ENCODE measurements at places on chromosomes 11 and 22.

GRCh38 chr11:12111549-12112520, 1.4 kb downstream of the MICAL2 start:
- DNase-seq = no peak

GRCh38 chr11:128451652-128452470, 135.5 kb downstream of the ETS1 start:
- no peak for DNase-seq

DNA sequence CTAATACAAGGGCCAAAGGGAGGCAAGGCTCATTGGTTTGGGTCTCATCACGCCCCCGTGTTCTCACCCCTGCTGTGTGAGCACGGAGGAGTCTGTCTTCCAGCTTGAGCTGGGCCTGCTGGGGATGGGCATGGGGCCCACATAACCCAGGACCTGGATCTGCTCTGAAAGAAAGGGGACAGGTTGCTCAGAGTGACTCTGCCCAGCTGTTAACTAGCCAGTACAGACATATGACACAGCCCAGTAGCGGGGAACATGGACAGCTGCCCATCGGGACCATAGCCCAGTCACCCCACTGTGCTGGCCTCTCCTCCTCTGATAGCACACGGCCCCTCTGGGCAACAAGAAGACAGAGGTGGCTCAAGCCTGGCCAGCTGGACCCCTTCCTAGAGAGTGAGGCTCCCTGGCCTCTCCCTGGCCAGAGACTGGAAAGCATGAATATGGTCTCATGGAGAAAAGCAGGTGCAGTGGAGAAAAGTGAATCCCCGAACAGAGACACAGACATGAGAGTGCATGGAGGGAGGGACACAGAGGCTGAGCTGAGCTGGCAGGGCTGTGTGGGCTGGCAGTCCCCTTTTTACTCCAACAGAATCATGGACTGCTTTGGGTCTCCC, 973.9 kb downstream of the BRD1 start:
- DNase-seq = no peak

DNA sequence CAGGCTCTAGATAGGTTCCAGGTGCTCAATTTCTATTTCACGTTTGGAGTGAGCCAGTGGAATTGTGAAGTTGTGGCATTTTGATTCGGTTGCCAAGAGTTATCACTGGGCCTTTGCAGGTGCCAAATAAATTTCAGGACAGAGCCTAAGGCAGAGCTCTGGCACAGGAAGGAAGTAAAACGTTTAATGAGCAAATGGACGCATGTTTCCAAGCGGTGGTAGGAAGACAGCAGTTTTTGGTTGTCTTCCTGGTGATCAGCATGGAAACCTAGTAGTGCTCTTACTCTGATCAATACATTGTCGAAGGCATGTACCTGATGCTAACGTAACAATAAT, 452 bp downstream of the BIRC3 start:
- no peak for DNase-seq

DNA sequence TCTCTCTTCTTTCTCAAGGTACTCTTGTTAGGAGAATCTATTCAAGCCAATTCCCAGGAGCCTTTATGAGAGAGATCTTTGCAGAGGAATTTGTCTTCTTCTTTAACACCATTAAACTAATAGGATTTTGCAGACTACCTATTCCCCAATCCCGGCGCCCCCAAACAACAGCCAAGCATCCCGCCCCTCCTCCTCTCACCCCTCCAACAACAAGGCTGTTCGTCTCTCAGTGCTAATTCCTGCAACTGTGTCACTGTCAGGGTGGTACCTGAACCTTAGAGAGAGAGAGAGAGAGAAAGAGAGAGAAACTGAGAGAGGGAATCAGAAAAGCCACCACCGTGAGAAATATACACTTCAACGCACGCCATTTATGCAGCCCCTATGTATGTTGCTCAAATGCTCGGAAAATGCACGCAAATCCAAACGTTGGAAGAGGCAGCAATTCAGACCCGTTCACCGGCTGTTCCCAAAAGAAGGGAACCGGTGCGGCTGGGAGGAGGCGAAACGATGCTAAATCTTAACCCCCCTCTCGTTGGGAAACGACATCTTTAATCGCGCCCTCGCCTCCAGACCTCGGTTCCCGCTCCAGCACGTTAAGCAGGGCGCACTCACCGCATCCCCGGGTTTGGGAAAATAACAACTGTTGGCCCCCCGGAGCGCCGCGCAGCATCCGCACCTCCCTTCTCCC, 961 bp downstream of the KCNA4 start:
- no peak for DNase-seq

DNA sequence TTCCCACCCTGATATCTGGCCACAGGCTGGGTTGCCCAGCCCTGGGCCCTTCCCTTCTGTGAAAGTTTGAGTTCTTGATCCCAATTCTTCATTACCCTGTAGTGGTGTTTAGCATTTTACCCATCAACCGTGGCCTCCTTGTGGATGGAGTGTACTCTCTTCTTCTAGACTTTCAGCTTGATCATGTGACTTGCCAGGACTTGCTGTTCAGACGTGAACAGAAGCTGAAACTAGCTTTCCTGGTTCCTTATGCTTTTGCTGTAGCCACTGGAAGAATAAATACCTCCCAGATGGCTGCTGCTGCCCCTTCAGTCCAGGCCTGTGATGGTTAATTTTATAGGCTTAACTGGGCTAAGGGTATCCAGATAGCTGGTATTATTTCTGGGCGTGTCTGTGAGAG, 32.7 kb upstream of the DAGLA start:
- no peak for DNase-seq

DNA sequence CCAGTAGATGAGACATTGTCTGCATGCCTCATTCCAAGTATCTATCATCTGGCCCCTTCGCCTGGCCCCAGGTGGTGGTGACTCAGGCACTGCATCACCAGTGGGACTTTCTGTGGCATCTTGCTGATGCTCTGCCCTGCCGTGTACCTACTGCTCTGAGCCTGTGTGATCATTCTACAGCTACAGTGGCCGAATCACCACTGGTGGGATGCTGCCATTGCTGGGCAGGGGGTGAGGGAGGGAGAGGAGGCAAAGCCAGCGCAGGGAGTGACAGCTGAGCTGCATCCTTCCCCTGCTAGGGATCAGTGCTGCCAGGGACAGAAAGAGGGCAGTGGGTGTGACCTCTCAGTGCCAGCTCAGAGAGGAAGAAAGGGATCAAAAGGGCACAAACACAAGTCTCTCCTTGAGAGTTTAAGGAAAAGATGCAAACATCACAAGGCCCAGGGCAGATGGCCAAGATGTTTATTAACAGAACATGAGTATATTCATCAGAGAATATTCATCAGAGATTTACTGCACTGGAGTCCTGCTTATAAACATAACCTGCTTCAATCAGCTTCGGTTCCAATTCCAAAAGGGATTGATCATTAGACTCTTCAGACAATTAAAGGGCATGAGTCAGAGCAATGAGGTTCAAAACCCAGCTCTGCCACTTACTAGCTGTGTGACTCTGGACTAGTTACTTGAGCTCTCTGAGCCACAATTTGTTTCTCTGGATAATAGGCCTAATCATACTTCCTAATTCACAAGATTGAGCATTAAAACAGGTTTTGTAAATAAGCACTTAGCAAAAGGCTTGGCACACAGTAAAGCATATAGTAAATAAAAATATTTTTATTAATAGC, 109.8 kb downstream of the NAT10 start:
- no peak for DNase-seq

DNA sequence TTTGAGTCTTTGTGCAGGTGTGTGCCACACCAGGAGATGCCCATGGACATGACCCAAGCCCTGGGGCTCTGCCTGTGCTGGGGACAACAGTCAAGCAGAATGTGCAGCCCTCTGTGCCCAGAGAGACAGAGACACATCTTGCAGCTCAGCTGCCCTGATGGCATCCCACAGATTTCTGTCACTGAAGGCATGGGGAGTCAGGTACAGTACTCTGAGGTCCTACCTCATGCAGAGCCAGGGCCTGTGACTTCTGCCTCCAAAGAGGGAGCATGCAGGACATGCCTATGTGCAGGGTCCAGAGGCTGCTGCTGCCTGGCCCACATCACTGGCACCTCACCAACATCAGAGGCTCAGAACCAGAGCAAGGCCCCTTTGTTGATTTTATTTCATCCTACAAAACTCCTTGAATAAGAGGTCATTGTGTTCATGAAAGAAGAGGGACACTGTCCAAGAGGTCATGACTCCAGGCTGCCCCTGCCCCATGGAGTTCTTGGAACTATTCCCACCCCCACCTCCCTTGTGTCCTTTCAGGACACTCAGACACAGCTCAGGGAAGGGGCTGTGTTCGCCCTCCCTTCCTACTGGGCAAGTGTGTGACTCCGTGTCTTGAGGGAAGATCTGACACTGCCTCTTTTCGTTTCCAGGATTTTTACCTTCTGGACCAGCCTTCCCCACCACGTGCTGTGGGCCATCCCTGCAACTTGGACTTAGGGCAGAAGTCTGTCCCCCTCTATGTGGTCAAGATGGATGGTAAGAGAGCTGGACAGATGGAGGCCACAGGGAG, 62.3 kb downstream of the BTG4 start:
- no peak for DNase-seq

GRCh38 chr11:833849-834311, 1.1 kb downstream of the CD151 start:
- no peak for DNase-seq

- DNase-seq = no peak
Observed at GRCh38 chr22:45224988-45225731, 15.5 kb downstream of the KIAA0930 start.

DNA sequence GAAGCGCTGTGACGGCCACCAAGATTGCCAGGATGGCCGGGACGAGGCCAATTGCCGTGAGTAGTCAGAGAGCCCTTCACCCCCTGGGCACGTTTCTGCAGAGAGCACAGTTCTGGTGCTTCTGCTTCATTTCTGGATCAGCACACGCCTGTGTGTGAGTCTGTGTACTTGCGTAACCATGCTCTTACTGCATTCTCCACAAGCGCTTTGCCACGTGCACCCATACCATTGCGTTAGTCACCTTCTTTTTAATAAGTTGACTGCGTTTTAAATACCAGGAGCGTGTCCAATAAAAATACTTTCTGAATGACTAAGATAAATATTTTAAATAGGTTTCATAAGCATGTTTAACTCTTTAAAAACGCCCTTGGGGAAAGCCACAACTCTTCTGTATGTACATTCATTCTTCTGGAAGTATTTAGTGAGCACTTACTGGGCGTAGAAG, 143.0 kb upstream of the SORL1-AS1 start:
- DNase-seq = no peak

DNA sequence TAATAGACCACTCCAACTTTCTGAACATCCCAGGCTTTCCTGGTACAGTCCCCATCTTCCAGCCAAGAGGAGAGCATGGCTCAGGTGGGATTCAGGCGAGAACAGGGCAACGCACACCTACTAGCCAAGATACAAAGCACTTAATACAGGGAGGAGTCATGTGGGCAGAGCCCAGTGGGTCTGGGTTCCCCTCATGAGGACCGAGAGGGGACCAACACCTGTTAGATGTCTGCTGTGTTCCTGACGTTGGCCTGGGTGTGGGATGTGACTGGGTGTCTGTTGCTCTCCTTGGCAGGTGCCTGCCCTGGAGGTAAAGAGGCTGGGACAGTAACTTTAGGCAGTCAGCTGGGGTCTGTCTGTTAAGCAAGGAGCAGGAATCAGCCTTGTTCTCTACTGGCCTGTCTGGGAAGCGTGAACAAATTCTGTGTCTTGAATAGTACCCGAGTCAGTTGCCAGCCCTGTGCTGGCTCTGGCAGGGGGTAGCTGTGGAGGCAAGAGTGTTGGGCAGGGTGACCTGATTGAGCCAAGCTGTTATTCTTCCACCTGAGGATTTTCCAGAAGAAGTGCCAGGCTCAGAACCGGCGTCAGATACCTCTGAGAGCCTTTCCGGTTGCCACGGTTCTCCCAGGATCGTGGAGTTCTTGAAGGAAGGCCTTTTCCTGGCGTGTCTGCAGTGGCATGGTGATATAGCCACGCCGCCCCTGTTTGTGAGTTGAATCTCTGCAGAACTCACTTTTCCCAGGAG, 56.3 kb downstream of the BCR start:
- no peak for DNase-seq

DNA sequence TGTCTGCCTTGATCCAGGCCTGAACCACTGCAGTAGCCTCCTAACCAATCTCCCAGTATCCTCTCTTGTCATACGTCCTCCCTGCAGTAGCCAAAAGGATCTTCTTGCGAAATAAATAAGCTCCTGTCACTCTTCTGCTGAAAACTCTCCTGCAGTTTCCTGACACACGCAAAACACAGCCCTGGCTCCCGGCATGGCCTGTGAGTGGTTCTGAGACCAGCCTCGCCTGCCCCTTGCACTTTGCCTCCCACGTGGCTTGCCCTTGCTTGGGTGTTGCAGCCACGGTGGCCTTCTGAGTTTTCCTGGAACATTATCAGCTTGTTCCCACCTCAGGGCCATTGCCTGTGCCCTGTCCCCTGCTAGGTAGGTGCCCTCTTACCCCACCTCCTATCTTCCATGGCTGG, 7.2 kb downstream of the ZC3H7B start:
- no peak for DNase-seq

DNA sequence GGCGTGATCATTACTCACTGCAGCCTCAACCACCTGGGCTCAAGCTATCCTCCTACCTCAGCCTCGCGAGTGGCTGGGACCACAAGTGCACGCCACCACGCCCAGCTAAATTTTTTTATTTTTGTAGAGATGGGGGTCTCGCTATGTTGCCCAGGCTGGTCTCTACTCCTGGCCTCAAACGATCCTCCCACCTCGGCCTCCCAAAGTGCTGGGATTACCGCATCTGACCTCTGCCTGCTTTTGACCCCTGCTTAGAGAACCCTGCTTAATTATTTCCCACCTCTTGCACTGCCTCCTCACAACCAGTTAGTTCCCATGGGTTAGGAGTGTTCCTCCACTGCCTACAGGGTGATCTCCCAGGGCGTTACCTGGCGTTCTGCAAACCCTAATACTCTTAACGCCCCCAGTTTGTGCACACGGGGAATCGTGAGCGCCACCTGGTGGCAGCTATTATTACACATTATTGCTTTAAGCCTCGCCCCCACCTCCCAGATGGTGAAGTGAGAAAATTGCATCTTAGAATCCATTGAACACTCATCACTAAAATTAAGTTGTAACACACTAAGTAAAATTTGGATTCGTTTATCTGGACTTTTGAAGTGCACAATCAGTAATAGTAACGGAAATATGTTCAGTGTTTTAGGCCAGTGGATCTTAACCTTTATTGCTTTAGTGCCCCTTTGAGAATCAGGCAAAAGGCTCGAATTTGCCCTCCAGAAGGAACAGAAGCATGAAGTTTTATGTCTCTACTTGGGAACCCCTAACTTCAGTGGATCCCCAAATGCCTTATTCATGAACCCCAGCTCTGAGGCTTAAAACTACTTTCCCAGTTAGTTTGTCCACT, 61.4 kb upstream of the ASPHD2 start:
- peak; percentile 48 for DNase-seq

DNA sequence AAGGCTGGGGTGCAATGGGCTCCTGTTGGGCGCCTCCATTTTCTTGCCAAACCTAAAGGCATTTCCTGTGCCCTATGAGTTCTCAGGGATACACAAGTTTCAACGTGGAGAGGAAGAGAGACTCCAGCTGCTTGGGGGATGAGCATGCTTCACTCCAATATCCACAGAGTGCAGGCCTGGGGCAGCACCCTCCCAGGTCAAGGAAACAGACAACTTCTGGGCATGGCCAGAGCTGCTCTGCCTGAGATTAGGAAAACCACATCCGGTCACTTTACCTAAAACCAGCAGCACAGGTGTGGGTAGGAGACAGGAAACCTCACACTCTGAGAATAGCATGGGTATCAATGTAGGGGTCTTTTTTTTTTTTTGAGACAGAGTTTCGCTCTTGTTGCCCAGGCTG, 28.7 kb downstream of the TMEM184B start:
- DNase-seq = no peak

GRCh38 chr11:126405906-126406305, 50.4 kb downstream of the ST3GAL4 start:
- DNase-seq = no peak
